ENCODE measurements at places on chromosomes 11 and 22.

GRCh38 chr11:132058211-132058772 is 687.9 kb downstream of the NTM start:
- peak; percentile 50 for DNase-seq

DNA sequence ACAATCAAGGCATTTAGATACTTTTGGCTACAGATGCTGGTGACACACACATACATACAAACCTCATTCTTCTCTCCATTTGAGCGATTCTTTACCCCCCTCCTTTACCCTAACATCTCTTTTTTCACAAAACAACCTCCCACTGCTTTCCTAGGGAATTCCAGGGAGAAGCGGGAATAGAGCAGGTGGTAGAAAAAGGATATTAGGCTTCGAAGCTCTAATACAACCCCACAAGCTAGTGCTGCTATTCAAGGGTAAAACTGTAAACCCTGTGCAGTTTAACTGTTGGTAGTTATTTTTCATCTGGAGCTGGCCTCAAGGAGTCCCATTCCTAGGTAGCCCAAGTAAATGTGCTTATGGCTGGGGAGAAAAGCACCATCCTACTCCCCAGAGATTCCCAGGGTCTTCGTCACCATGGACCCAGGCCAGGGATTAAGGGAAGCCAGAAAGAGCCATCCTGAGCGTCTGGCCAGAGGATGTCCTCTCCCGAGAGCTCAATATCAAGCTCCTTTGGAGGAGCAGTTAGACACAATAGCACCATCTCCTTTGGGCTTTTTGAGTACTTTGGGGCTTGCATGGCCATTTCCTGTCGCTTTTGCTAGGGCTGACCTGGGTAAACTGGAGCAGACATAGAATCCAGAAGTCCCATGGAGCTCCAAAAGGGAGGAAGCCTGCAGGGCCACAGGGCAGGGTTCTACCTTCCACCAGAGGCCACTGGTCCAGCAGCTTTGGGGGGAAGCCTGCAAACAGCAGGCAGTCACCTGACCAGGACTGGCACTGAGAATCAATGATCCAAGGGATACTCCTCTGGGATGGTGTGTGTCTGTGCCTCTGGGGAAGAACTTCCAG is 3.1 kb downstream of the MAML2 start:
- peak; percentile 38 for DNase-seq

- no peak for DNase-seq
These were observed 1095.5 kb upstream of the CCDC90B start for GRCh38 chr11:84381666-84382065.

- no peak for DNase-seq
These were observed 51.8 kb downstream of the SLC22A12 start for GRCh38 chr11:64642871-64643255.

DNA sequence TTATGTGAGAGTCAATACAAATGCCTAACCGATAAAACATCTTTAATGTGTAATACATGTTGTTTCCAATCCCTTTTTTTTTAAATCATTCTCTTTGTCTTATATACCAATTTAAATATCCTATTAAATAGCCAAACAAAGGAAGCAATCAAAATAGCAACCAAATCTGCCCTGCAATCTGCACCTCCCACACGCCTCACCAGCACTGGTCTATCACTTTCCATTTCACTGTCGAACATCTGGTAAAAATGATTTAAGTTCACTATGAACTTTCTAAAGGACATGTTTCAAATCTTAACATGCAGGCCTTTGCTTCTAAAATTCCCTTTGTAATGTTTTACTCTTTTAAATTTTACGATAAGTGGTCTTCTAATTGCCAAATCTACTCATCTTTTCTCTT is 1305.5 kb upstream of the TENM4 start:
- no peak for DNase-seq

DNA sequence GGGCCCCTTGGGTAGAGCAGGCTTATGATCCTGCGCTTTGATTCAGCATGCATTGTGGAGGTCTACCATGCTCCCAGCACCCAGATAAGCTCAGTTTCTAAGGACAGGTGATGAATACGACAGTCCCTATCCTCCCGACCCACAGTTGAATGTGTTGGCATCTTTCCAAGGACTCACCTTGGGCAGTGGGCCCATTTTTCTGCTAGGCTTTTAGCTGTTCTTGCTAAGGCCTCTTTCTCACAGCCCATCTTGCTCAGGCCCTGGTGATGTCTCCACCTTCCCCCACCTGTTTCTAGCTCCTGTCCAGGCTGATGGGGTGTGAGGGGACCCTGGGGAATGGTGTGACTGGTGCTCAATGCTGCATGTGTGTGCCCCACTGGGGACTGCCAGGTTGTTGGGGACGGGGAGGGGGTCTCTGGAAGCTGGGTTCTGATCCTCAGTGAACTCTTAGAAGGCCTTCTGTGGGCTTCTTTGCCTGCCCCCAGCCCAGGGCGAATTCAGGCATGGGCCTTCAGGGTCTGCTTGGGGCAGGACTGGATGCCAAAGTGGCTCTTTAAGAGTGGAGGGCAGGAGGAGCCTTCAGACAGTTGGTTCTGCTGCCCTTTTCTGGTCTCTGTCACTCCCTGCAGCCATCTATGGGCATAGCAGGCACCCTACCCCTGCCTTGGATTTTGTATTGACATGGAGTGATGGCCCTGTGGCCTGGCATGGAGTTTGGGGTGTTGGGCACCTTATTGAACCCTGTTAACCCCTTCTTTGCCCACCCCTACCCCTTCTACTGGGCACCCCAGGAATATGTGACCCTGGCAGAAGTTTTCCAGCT is 33.1 kb downstream of the PHLDB1 start:
- no peak for DNase-seq

DNA sequence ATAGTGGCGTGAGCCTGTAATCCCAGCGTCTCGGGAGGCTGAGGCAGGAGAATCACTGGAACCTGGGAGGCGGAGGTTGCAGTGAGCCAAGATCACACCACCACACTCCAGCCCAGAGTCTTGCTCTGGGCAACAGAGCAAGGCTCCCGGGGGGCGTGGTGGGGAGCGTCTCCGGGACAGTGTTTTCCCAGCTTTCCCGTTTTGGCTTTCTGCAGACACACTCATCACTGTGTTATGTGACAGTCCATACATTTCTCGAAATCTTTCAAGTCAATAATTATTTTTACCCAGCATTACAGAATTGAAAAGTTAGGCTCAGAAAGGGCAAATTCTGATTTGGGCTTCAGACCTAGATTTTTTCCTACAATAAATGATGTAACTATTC is 31.7 kb downstream of the NEAT1 start:
- peak; percentile 72 for DNase-seq

All from AG10803 (cell line).